NCI-H1105 (cell line): ENCODE measurements at places on chromosomes 3 and 15.

DNA sequence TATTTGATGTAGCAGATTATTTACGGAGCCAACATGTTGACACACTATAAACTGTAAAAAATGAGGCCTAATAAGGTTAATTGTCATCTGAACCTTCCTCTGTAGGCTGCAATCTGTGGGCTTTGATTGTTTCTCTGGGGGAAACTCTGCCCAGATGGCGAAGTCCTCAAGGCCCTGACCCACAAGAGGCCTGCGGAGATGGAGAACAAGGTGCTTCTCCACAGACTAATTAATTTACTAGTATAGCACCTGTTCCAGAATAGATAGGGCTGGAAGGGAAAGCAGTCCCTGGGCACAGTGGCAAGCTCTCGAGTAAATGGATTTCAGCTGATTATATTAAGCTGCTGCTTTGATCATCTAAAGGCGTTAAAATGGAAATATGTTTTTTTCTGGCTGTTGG is 338.8 kb upstream of the DNAJC19 start:
- DNase-seq = peak; percentile 84

GRCh38 chr3:170700054-170700404 is 114.2 kb upstream of the SLC7A14 start:
- no peak for DNase-seq

DNA sequence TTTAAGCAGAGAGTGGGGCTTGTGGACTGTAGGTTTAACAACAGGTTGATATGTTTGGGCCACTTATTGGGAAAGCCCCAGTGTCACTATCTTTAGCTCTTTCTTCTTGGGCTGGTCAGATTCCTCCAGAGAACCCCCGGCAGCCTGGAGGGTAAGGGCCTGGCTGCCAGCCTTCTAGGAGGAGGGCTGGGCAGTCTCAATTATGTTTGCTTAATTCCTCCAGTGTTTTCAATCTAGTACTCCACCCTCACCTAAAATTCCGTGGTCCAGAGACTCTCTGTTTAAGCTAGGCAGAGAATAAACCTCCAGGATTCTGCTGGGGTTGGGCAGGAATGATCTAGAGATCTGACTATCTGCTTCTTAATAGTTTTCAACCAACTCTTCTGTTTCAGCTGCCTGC is 5.3 kb downstream of the ASB14 start:
- no peak for DNase-seq

GRCh38 chr3:23004971-23005370 is 198.2 kb upstream of the UBE2E2 start:
- DNase-seq = no peak

DNA sequence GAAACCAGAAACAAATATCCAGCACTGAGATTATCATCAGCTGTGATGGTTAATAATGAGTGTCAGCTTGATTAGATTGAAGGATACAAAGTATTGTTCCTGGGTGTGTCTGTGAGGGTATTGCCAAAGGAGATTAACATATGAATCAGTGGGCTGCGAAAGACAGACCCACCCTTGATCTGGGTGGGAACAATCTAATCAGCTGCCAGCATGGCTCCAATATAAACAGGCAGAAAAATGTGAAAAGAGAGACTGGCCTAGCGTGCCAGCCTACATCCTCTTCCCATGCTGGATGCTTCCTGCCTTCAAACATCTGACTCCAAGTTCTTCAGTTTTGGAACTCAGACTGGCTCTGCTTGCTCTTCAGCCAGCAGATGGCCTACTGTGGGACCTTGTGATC is 869.5 kb downstream of the SI start:
- DNase-seq = no peak

DNA sequence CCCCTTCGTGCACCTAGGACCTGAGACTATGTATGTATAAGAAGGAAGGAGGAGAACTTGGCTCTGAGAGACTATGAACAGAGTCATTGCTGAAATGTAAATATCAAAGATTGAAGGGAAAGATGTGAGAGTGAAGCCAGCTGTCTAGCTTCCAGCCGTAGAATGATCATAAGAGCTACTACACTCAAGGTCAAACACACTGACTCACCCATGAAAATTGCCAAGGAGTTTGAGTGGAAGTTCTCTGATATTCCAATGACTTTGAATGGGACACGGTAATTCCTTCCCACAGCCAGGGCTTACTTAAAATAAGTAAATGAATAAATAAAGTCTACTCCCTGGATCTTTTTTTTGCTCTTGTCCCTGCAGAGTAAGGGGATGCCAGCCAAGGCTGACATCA is 398.9 kb upstream of the TPRG1 start:
- DNase-seq = no peak

GRCh38 chr3:112247900-112248299 is 46.1 kb downstream of the SLC9C1 start:
- DNase-seq = no peak

GRCh38 chr3:25744470-25744869 is 38.8 kb downstream of the NGLY1 start:
- no peak for DNase-seq

GRCh38 chr3:82208002-82208710 is 446.7 kb upstream of the GBE1 start:
- no peak for DNase-seq

DNA sequence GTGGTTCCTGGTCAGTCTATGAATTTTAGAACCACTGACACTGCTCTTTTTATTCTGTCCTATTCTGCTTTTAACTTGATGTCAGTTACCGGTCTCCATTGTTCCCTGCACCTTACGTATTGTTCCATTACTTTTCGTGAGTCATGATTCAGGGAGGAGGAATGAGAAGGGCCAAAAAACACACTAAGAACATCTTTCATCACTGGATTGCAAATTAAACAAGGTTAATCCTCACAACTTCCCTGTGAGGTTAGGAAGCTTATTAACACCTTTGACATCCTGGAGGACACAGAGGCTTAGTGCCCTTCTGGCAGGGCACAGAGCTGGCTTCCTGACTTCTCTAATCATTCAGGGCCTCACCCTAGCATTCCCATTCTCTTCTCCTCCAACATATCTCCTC is 227.6 kb upstream of the SATB1 start:
- DNase-seq = no peak

- no peak for DNase-seq
Measured at GRCh38 chr3:124840331-124840730, 46.8 kb downstream of the ITGB5 start.

DNA sequence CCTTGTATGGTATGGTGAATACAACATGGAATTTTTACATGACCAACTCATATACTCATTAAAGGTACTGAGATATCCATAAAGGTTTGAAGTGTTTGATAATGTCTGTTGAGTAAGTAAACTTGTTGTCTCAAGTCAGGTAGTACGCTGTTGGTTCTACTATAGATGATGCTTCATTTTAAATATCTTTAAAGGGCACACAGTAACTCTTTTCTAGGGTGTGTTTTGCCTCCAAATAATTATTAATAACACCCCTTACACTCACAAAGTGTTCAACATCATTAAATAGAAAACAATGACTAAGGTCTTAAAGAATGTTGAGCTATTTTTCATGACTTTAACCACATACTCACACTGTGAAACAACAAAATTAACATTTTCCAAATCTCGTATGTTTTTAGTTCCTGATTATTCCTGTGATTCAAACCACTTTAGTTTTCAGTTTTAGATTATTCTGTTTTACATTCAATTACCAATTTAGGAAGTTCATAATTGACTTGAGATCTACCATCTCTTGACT is 220.0 kb upstream of the NANOGP8 start:
- no peak for DNase-seq

DNA sequence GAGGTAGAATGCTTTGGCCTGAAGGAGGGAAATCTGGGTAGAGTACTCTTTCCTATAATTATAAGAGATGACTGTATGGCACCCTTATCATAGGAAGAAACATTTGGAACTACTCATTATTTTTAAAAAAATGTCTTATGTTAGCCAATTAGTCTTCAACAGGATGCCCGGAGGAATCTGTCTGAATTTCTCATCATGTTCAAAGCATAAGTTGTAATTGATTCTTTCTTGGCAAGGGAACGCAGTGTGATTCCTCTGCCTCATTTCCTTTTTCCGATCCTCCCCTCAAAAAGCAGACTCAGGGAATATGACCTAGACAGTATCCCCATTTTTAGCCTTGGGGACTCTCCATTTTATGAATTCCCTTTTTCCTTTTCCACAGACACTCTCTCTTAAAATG is 165.1 kb downstream of the IL5RA start:
- no peak for DNase-seq

DNA sequence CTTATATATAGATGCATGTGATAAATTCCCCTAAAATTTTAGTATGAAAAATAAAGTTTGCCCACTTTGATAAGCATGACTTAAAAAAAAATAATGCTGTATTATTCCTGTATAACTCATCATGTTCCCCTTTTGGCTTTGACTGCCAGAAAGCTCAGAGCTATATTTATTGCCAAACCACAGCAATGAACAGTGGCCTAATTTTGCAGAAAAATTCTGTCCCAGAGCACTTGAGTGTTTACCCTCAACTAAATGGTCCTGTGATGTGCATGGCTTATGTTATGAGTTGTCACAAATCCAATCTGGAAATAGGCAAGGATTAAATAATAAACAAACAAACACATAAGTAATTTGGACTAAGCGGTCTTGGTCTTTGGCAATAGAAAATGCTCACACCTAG is 276.7 kb downstream of the SLC9A9 start:
- DNase-seq = no peak

GRCh38 chr3:173371848-173372487 is 25.6 kb upstream of the NLGN1 start:
- no peak for DNase-seq

GRCh38 chr15:56082263-56082761 is 88.9 kb upstream of the NEDD4 start:
- no peak for DNase-seq

DNA sequence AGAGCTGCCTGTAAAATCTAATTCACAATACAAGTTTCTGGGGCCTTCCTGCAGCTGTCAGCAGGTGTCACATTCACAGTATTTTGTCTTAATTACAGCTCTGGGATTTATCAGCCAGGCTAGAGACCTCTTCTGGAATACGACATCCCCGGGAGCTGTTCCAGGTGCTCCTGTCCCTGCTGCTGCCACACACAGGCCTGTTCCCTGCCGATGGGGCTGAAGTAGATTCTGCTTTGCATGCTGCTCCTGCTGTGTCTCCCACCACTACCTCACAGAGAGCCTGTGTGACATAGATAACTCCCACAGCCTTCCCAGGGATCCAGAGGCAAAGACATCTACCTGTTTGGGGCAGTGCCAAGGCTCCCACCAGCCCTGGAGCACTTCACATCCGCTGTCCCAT is 20.4 kb downstream of the COLQ start:
- DNase-seq = peak; percentile 35

DNA sequence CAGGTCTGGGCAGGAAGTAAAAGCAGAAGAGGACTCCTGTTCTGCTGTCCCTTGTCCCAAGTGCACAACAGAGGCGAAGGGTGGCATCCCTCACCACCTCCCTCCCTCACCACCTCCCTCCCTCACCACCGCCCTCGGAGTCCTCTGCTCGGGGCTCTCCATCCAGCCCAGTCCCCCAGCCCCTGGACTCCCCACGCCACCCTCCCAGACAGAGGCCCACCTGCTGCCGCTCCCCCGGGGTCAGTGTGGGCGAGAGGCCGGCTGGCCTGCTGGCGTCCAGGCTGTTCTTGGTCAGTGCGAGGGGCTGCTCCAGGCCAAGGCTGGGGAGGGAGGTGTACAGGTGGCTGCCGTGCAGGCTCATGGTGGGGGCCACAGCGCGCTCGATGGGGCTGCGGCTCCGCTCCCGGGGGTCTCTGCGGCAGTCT is 79.1 kb downstream of the VGLL4 start:
- no peak for DNase-seq

GRCh38 chr3:194688200-194688740 is 2.6 kb downstream of the FAM43A start:
- DNase-seq = no peak

GRCh38 chr3:59482684-59483083 is 432.9 kb upstream of the CFAP20DC start:
- no peak for DNase-seq

DNA sequence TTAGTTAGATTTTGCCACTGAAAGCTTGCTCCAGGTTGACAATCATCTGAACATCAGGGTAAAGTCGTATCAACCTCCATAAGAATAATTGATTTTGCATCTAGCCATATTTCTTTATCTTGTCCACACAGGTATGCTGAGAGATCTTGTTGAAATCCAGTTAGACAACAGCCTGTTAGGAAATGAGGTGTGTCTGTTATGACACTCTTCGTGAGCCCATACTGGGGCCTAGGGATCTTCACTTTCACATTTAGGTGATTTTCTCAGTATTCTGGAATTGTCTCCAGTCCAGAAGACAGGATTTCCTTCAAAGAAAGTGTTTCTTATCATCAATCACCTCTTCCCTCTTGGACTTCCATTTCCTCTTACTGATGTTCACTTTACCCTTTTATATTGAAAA is 18.1 kb downstream of the DNAJB11 start:
- DNase-seq = no peak

- DNase-seq = peak; percentile 9
Measured at GRCh38 chr15:46315434-46315833, 680.6 kb downstream of the SQOR start.

- no peak for DNase-seq
Measured at GRCh38 chr3:126962756-126963155, 20.2 kb upstream of the PLXNA1 start.

- no peak for DNase-seq
Measured at GRCh38 chr3:74263031-74263430, 351.4 kb downstream of the CNTN3 start.

DNA sequence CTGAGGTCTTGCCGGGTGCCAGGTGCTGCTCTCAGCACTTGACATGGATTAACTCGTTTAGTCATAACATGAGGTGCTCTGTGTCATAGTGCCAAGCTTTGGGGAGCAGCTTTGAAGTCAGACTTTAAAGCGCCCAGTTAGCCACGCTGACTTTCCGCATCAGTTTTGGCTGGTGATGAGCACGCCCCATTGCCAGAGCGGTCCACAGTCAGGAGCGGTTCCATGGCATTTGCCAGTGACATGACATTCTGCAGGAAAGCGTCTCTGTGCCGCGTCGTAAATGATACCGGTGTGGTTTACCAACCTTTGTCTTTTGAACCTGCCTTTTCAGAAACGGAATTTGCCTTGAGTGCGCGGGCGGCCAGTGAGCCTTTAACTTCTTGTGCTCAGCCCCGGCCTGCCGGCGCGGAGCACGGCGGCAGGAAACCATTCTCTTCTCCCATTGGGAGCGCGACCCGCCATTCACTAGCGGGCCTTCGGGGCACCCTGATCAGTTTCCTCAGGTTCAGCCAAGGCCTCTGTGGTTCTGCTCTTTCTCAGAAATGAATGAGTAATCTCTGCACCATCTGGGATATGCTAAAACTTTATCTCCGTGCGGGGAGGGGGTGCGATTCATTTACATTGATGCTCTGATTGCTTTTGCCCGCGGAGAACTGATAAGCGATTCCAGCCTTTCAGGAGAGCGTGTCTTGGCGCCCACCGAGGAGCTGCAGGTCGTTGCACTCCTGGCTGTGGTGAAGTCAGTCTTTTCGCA is 1.7 kb upstream of the SLC2A2 start:
- DNase-seq = peak; percentile 60
